ENCODE measurements at places on chromosomes 5 and 9. TPM values are rescaled to one million over a fixed set of nuclear protein-coding genes. Genes with fewer than 3 reads are reported as not detected.

Gene UBE2QL1
- not detected for total RNA-seq

Gene PCDHGA4
- total RNA-seq = 0.05 TPM

Gene DND1
- 2.7 TPM for total RNA-seq

Gene FAXDC2
- 3.5 TPM for total RNA-seq

Gene IFNK
- not detected for total RNA-seq

Gene GCNT4
- total RNA-seq = not detected

Data from HT-29 (cell line).